RWPE1 (cell line): ENCODE measurements at places on chromosomes 12 and 14.

GRCh38 chr12:46065412-46066166 is 75.2 kb upstream of the SCAF11 start:
- no peak for DNase-seq

DNA sequence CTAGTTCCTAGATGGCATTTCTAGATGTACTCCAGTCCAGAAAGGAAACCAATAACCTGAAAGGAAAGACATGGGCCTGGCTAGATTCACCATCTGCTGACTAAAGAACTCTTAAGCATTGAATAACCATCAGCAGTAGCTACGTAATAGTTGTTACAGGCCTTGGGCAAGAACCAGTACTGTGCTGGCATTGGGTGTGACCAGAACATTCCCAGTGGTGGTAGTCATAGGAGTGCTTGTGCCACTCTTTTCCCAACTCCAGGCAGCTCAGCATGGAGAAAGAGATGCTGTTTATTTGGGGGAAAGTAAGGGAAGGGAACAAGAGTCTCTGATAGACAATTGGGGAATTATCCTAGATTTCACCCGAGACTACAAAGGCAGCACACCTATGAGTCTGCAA is 333.3 kb downstream of the SLC16A7 start:
- peak; percentile 67 for DNase-seq

DNA sequence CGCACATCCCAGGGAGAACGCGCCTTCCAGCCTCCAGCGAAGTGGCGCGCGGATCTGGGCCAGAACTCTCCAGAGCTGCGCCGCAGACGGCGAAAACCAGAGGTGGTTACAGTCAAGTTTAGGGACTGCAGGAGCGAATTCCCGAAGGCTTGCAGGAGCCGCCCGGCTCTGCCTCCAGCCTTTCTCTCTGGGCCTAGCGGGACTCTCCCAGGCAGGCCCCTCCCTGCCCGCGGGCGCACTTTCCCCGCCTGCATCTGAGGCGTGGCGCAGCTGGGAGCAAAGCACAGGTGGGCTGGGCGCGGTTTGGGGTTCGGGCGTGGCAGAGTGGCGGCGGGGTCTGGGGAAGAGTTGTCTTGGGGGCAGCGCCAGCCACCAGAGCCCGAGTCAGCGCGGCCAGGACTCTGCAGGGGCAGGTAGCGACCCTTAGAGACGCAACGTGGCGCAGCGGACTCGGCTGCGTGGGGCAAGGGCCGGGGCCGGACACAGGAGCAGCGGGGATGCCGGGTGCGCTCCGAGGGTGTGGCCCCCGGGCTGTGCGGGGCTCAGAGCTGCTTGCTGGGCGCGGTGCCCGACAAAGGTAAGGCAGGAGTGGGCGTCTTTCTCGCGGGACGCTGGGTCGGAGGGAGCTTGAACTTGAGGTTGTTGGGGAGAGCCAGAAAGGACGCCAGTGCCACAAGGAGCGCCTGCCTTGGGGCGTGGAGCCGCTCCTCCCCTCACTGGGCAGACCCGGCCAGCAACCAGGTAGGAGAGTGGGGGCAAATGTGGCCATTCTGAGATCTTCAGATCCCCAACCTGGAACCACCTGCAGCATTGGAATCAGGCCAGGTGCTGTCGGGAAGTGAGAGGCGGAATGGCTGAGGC is 1126.0 kb downstream of the AACS start:
- no peak for DNase-seq

- no peak for DNase-seq
Measured at GRCh38 chr14:22737052-22737451, 29.4 kb upstream of the OXA1L start.

- no peak for DNase-seq
Measured at GRCh38 chr12:170371-171225, 43.4 kb downstream of the SLC6A12 start.

DNA sequence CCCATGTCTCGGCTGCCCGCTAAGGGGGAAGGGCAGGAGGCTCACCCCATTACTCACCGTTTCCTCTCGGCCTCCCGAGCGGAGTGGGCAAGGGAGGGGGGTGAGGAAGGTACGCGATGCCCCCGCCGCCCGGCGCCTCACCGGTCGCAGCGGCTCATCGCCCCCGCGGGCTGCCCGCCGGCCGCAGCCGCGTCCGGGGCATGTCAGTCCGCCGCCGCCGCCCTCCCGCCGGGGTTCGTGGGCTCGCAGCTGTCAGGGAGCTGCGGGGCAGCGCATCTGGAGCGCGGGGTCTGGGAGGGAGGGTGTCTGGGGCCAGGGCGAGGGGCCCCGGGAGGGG is 461 bp downstream of the SLC8A3 start:
- DNase-seq = peak; percentile 36

DNA sequence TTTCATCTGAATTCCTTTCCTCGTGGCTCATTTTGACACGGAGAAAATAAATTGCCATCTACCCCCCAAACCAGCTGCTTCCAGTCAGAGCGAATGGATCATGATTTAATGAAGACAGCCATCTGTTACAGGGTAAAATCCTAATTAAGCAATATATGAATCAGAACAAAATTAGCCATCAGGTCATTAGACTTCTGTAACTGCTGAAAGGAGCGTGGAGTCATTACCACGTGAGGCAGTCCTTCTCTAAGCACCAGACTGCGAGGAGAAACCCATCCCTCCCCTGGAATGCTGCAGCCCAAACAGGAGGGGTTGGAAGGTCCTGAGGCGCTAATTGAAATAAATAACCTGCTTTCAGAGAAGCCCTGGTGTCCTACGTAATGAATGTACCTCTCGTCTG is 51.1 kb upstream of the TCL1A start:
- no peak for DNase-seq

GRCh38 chr12:51528852-51529650 is 62.0 kb upstream of the SCN8A start:
- DNase-seq = no peak

DNA sequence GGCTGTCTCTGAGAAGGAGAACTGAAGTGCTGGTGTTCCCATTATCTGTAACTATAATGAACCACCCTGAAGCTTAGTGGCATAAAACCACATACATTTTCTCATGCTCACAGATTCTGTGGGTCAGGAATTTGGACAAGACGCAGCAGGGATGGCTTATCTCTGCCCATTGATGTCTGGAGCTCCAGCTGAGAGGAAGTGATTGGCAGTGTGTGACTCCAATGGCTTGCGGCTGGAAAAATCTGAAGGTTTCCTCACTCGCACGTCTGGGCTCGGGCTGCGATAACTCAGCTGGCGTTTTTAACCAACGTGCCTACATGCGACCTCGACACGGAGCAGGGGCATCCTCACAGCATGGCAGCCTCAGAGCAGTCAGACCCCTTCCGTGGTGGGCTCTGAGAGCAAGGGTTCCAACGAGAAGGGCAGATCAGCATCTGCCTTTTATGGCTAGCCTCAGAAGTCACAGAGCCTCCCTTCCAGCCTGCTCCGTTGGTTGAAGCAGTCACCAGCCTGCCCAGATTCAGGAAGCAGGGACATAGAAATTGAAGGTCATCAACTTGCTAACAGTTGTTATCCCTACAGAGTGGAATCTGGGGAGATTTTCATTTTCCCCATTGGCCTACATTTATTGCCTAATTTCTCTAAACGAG is 143.3 kb upstream of the BCL2L14 start:
- no peak for DNase-seq

DNA sequence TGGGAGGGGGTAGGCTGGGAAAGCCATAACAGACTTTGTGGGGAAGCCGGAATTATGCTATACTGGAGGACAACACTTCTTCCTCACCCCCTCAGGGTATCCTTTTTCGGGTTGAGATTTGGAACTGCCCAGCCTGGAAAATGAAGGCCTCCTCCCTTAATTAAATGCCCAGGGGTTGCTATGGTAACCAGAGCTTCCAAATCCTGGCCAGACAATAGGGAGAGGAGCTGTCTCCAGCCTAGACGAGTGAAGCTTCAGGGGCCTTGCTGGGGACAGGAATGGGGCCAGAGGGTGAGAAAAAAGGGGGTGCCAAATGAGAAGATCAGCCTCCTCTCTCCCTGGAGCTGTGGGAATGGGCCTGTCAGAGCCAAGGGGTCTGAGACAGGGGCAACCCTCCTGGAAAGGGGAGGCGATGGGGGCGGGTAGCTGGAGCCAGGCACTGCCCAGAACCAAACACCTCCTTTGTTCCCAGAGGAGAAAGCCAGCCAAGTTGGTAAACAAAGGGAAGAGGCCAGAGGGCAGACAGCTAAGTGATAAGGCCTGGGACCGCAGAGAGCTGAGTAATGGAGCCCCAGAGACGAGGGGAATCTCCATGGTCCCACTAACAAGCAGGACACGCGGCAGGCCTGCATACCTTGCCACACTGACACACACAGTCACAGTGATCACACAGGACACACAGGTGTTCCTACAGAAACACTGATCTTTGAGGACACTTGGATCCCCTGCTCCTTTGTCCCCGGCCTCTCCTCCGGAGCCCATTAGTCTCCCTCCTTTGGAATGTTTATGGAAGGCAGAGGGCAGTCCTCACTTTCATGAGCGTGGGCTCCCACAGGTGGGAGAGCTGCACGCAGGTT is 17.9 kb upstream of the RND1 start:
- DNase-seq = no peak

DNA sequence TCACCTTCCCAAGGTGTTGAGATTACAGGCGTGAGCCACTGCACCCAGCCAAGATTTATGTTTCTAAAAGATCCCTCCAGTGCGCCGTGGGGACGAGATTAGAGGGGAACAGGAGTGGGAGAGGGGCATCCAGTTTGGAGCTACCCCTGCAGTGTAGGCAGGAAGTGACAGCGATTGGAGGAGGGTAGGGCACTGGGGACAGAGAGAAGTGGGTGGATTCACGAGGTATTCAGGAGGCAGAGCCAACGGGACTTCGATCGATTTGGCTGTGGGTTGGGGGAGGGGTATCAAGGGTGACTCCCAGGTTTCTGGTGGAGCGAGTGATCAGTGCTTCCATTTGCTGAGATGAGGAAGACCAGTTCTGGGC is 82.1 kb downstream of the CCDC92 start:
- DNase-seq = no peak

DNA sequence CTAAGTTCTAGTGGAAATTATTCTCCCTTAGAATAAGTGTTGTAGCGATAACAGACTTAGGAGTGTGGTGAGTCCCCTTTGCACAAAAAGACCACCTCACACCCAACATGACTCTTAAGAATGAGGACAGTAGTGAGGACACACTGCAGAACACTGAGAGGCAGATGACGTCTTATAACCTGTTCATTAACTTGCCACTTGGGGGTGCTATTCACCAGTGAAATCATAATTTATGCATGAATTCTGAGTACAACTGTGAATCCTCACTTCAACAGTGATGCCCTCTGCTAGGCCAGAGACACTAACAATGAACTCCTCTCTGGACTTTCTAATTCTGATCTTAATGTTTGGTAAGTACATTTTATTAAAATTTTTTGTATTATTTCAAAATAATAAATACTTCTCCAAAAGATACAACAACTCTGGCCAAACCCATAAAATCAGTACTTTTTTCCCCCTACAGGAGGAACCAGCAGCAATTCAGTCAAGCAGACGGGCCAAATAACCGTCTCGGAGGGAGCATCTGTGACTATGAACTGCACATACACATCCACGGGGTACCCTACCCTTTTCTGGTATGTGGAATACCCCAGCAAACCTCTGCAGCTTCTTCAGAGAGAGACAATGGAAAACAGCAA is 274.7 kb downstream of the DAD1 start:
- peak; percentile 42 for DNase-seq
